Esophagus squamous epithelium (tissue), 5 donors: ENCODE measurements at places on chromosomes 3 and 15. TPM values are rescaled to one million over a fixed set of nuclear protein-coding genes. Genes with fewer than 3 reads are reported as not detected.

GRCh38 chr3:69406163-69406562, 20.3 kb upstream of the FRMD4B start:
- DNase-seq = no peak
- H3K4me1 ChIP-seq = peaks cover 15% of the 10 kb centered on the region
- H3K27ac ChIP-seq = no peak overlapping the region

The VIPR1 gene
- total RNA-seq = 3.6 TPM

GRCh38 chr3:119672776-119673175, 4.4 kb downstream of the COX17 start:
- peaks cover 70% of the 10 kb centered on the region for H3K36me3 ChIP-seq
- no peaks in the 10 kb centered on the region for H3K27me3 ChIP-seq
- H3K4me3 ChIP-seq = no peak overlapping the region
- H3K27ac ChIP-seq = no peak overlapping the region
- DNase-seq = no peak

The CCDC80 gene
- total RNA-seq = 4.3 TPM

DNA sequence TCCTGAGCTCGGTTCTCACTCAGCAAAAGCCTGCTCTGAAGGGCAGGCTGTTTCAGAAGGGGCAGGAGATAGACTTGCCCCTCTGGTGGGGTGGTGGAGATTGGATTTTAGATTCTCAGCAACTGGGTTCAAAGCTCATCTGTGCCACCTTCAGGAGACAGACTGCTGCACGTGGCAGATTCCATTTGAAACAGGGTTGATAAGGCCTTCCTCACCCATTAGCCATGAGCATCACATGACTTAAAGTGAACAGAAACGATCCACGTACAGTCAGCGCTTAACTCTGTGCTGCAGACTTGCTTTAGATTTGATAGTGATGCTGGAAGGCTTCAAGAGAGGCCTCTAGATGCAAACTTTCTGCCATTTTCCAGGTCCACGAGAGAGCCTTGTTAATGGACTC, 35.0 kb upstream of the MGLL start:
- peaks cover 4% of the 10 kb centered on the region for H3K4me1 ChIP-seq
- H3K36me3 ChIP-seq = no peaks in the 10 kb centered on the region
- no peaks in the 10 kb centered on the region for H3K27me3 ChIP-seq
- no peak overlapping the region for H3K4me3 ChIP-seq
- DNase-seq = no peak
